Mucosa of gallbladder (tissue), 1 donor: ENCODE measurements at places on chromosomes 11 and 22. TPM values are rescaled to one million over a fixed set of nuclear protein-coding genes. Genes with fewer than 3 reads are reported as not detected.

DNA sequence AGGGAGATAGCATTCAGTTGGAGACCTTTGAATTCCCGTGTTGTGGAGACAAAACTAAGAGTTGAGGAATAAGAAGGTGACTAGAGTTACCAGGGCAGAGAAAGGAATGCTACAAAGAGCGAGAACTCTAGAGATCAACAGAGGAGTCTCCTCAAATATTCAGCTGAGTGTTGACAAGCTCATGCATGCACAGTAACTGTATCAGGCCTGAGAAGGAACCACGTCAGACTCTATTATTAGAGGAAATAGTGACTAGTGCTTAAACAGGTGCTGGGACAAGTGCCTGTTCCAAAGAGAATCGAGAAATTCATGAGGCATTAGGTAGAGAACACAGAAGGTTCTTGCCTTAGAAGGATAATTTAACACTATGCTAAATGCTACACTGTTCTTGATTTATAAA is 333.8 kb upstream of the CHORDC1 start:
- no peak for DNase-seq

DNA sequence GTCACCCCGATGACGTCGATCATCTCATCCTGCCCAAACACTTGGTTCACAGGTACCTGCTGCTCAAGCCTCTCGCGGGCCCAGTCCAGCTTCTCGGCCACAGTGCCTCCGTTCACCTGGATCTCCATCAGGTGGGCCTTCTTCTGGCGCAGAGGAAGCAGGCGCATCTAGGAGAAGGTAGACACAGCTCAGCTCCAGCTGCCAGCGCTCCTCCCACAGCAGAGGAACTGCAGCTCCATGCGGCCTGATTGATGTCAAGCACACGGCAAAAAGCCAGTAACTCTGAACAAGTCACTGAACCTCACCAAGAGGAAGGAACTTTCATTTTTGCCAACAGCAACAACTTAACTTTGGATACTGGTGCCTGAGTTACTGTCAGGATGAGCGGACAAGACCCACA is 4.0 kb downstream of the RPL3 start:
- no peak for DNase-seq

Gene AHNAK
- 549 TPM for total RNA-seq

DNA sequence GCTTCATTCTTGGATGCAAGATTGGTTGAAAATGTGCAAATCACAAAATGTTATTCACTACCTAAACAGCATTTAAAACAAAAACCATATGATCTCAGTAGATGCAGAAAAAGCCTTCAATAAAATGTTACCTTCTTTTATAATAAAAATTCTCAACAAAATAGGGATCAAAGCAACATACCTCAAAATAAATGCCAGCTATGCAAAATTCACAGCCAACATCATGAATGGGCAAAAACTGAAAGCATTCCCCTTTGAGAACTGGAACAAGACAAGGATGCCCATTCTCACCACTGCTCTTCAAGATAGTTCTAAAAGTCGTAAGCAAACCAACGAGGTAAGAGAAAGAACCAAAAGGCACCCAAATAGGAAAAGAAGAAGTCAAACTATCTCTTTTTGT is 2.0 kb downstream of the OR5AK2 start:
- no peak for DNase-seq

Gene FGF4
- not detected for total RNA-seq

GRCh38 chr11:68334923-68335322 is 22.5 kb downstream of the LRP5 start:
- no peak for DNase-seq

Gene HORMAD2
- not detected for total RNA-seq

Gene CADM1
- total RNA-seq: 20.3 TPM

Gene XKR3
- total RNA-seq: not detected

GRCh38 chr11:109071712-109072524 is 350.1 kb upstream of the C11orf87 start:
- no peak for DNase-seq

DNA sequence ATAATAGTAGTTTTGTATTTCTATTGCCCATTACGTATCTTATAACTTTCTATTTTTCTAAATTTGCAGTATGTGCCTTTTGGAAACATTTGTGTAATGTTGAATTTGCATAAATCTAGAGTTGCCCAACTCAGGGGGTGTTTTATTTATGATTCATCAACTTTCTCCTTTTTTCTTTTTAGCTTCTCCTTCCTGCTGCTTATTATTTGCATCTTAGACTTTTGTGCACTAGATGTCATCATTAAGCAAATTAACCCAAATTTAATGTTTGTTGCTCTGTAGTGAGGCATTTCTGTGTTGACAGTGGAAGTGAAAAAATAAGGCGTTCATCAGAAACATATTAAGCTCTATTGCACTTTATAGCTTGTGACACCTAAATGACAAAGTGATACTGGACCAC is 56.2 kb upstream of the ZBED5 start:
- DNase-seq: no peak

- DNase-seq: no peak
Measured at GRCh38 chr11:37402663-37403062, 804.6 kb upstream of the RAG2 start.

DNA sequence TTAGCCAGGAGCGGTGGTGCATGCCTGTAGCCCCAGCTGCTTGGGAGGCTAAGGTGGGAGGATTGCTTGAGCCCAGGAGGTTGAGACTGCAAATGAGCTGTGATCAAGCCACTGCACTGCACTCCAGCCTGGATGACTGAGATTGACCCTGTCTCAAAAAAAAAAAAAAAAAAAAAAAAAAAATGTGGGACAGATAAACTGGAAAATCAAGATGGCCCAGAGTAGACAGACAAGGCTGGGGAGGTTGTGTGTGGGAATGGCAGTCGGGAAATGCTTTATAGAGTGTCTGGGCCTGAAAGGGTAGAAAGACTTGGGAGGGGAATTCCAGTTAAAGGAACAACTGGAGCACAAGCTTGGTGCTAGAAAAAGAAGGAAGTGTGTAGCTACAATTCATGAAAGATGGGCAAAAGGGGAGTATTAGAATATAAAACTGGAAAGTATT is 18.2 kb upstream of the WDR74 start:
- DNase-seq: no peak

Gene CNTF
- 0.60 TPM for total RNA-seq

- no peak for DNase-seq
Measured at GRCh38 chr22:34210301-34210700, 290.0 kb upstream of the LARGE1 start.

DNA sequence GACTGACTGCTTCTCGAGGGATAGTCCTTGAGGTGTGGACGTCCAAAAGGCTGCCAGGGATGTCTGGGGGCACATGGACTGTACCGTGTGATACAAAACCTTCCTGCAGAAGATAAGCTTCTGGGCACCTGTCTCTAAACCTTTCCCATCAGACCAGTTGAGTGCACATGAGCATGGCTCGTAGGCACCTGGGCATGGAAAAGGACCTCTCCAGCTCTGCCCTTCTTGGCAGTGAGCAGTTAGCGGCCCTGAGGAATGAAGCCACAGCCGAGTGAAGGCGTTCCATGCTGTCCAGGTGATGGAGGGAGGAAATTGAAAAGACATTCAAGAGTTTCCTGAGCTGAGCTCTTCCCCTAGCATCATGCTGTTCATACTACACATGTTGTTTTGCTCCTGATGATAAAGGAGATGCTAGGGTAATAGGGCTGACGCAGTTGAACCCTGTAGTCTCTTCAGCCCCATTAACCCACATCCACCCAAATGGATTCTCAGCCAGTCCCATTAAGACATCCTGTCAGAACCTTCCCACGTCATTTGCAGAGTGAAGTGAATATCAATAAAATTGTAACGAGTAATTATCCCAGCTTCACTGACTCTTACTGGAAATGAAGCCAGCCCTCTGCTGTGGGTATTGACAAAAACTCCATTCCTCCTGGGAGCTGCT is 138.6 kb downstream of the KIRREL3 start:
- DNase-seq: no peak

GRCh38 chr11:9992306-9992705 is 301.7 kb downstream of the SBF2 start:
- no peak for DNase-seq

DNA sequence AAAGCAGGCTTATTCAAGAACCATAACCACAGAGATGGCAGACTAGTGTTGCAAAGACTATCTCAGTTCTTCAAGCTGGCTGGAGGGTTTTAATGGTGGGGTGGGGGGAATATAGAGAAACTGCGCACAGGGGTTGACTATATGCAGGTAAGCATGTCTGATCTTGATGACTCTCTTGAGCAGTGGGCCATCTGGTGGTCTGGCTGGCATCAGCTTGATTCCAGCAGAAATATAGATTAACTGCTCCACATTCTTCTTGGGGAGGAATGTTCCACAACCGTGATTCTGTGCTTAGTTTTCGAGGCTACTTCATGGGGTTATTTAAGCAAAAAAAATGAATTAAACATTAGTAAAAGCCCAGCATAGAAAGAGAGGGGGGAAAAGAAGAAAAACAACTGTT is 158.8 kb upstream of the PGR start:
- DNase-seq: no peak

DNA sequence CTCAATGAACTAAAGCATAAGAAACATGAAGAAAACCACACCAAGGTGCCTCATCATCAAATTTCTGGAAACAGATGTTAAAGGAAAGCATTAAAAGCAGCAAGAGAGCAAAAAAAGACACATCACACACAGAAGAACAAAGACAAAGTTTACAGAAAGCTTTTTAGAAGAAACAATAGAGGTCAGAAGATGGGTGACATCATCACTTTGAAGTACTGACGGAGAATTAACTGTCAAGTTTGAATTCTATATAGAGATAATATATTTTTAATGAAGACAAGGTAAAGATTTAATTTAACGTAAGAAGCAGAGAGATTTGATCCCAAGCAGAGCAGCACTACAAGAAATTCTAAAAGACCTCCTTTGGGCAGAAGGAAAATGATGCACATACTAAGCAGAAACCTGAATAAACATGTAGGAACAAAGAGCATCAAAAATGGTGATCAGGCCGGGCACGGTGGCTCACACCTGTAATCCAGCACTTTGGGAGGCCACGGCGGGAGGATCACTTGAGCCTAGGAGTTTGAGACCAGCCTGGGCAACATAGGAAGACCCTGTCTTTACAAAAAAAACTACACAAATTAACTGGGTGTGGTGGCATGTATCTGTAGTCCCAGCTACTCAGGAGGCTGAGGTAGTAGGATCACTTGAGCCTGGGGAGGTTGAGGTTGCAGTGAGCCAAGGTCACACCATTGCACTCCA is 63.3 kb upstream of the RTL6 start:
- DNase-seq: no peak

DNA sequence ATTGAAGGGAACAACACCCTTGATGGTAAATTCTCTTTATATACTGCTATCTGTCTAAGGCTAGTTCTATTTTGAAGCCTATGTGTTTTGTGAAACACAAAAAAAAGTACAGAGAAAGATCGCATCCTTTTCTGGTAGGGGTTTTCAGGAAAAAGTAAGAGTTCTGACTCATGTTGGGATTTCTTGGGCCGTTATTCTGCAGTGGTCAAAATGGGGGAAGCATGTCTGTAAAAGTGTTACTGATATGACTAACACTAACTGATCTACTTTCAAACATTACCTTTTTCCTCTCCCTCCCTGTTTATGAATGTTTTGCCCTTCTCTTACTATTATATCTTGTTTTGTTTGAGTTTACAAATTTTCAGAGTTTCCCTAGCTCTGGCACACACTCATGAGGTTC is 53.9 kb downstream of the CTNND1 start:
- no peak for DNase-seq

DNA sequence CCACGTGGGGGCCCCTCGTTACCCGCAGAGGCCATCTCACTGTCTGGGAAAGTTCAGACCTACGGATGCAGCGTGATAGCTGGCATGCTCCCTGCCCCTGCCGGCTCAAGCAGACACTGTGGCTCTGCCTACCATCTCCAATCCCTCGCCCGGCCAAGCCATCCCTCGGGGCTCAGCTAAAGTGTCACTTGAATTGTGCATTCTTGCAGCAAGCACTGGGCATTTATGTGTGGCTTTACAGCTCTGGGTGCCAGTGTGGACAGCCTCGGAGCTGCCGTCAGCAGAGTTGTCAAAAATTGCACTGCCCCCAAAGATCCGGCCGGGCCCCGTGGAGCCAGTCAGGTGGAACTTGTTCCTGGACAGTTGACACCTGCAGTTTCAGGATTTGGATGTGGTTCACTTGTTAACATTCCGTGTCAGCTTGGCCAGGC is 75.0 kb upstream of the FGF3 start:
- no peak for DNase-seq

- DNase-seq: no peak
Measured at GRCh38 chr22:30607939-30608338, 965 bp downstream of the TCN2 start.

- DNase-seq: no peak
Measured at GRCh38 chr11:18056561-18057181, 10.6 kb upstream of the TPH1 start.

DNA sequence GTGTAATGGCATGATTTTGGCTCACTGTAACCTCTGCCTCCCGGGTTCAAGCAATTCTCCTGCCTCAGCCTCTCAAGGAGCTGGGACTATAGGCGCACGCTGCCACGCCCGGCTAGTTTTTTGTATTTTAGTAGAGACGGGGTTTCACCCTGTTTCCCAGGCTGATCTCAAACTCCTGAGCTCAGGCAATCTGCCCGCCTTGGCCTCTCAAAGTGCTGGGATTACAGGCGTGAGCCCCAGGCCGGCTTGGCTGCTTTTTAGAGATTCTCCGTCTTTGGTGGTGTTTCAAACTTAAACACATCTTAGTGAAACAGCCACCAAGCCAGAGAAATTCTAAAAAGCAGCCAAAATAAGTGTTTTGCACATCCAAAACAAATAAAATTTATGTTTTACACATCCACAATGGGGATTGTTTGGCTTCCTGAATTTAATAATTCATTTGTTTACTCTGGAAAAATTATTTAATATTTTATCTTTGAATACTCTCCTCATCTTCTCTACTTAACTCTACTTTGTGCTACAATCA is 18.4 kb downstream of the BCL2L13 start:
- no peak for DNase-seq

DNA sequence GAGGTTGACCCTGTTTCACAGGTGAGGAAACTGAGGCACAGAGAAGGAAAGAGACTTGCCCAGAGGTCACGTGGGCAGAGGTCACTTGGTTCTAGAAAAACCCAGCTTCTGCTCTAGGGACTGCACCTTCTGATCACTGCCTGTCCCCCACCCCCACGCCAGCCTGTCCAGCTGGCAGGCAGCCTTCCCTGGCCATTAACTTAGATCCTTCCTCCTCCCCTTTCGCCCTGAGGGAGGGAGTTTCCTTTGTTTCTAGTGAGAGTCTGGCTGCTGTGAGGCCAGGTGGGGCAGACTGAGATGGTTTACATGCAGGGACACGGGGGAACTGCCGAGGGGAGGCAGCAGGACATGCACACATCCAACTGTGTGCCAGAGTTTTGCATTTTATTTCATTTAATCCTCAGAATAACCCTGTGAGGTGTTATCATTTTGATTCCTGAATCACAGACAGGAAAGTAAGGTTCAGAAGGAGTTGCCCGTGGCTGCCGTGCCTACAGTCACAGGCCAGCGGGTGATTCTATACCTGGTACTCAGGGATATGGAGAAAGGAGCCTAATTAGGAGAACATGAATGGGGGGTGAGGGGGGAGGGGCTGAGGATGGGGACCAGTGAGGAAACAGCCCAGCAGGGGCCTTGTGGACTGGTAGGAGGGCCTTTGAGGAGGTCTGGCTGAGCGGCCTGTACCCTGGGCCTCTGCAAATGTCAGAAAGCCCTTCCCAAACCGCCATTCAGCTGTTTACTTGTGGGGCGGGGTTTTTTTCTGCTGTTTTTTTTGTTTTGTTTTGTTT is 3.4 kb downstream of the FAM83F start:
- DNase-seq: peak; percentile 71
